ENCODE measurements at places on chromosomes 5 and 9.

GRCh38 chr5:43290726-43291125, 22.5 kb downstream of the HMGCS1 start:
- no peak for DNase-seq

GRCh38 chr5:94159144-94159543, 417.7 kb upstream of the POU5F2 start:
- DNase-seq: no peak

DNA sequence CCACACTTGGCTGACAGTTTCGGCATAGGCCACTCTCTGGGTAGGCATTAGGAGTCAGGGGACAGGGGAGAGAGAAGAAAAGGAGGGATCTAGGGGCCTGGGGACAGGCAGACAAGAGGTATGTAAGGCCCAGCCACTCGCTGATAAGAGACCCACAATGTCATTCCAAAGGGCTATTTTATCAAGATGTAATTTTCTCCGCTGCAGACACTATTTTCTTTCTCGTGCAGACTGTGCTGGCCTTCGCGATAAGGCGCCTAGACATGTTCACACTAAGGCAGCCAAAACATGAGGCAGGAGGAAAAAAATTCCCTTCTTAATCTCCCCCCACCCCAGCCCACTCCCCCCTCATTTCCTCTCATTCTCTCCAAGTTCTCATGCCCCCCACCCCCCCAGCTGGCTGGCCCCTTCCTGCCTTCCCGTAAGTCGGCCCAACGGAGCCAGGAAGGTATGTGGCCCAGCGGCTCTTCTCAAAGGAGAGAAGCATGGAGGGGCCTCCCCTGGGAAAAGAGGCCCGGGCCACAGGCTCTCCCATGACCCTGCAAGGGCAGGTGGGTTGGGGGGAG, 44.9 kb upstream of the SYNPO start:
- DNase-seq: no peak

- no peak for DNase-seq
Measured at GRCh38 chr9:133553973-133554713, 19.6 kb downstream of the ADAMTSL2 start.

DNA sequence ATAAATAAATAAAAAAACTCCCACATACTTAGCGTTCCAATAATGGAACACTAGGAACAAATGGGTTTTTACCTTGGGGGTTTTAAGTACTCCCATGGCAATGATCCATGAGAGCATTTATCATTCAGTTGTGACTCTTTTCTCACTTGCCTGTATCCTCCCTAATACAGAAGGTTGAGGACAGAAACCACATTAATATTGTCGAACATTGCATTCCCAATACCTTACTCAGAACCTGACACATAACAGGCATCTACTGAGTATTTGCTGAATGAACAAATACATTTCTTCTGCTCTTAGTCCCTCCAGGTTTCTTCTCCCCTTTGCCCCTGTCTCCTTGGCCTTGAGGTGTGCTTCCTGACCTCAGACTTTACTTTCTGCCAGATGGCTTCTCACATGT, 175.9 kb downstream of the CEMIP2 start:
- DNase-seq: no peak

GRCh38 chr5:144028058-144028457, 142.4 kb downstream of the YIPF5 start:
- DNase-seq: no peak

- no peak for DNase-seq
Measured at GRCh38 chr5:25091921-25092320, 447.1 kb upstream of the CDH10 start.

GRCh38 chr9:76820431-76820830, 56.2 kb downstream of the PCA3 start:
- DNase-seq: no peak

- DNase-seq: peak; percentile 66
Measured at GRCh38 chr5:116068028-116068632, 16.7 kb upstream of the COMMD10 start.

GRCh38 chr5:112552791-112553190, 133.7 kb upstream of the EPB41L4A start:
- no peak for DNase-seq

DNA sequence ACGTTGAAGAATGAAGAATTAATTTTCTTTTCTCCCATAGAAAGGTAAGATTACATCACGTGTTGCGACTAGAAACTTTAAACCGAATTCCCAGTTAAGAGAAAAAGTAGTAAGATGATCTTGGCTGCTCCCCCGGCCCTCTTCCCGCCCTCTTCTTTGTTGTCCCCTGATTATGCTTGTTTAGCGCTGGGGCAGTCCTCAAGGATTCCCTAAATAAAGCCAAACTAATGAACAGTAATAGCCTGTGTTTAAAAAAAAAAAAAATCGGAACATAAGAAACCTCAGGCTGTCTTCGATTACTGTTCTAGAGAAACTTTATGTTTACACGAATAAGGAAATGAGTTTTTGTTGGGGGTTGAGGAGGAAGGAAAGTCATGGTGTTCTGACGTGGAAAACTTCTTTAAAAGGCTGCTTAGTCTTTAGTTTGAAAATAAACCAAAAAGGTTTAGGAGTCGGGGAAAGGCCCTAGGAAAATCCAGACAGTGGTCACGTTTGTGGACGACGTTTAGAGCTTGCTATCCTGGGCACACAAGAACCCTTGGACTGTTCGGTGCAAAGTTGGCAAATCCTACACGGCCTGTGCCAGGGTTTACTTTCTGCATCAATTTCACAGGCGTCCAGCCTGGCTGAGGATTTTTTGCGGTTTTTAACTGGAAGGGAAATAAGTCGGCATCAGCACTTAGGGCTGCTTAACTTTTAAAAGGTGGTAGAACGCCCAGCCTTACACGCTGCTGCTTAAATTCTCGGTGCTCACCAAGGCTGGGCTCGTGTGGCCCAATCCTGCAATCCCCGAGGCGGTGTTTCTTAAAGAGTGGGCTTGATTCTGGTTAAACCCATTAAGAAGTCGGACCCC, 1.1 kb upstream of the MAT2B start:
- peak; percentile 75 for DNase-seq

GRCh38 chr5:66144834-66145390, 812 bp downstream of the SREK1 start:
- peak; percentile 91 for DNase-seq

DNA sequence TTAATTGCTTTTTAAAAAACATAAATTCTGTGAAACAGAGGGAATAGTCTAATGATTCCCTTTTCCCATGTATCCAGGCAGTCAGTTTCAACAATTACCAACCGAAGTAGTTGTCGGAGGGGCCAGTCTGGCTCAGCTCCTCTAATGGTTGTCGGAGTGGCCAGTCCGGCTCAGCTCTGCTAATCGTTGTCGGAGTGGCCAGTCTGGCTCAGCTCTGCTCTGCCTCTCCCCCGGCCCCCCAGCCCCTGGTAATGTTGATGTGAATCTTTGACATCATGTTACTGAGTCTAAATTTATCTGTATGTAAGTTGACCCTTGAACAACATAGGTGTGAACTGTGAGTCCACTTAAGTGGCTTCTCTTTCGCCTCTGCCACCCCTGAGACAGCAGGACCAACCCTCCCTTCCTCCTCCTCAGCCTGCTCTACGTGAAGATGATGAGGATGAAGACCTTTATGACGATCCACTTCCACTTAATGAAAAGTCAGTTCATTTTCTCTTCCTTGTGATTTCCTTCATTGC, 9.4 kb downstream of the NDUFS6 start:
- no peak for DNase-seq

GRCh38 chr9:88826181-88826580, 165.1 kb upstream of the S1PR3 start:
- no peak for DNase-seq

GRCh38 chr5:54148067-54148845, 162.1 kb downstream of the ARL15 start:
- DNase-seq: no peak

- DNase-seq: no peak
Measured at GRCh38 chr5:82309091-82309531, 31.0 kb upstream of the RPS23 start.

DNA sequence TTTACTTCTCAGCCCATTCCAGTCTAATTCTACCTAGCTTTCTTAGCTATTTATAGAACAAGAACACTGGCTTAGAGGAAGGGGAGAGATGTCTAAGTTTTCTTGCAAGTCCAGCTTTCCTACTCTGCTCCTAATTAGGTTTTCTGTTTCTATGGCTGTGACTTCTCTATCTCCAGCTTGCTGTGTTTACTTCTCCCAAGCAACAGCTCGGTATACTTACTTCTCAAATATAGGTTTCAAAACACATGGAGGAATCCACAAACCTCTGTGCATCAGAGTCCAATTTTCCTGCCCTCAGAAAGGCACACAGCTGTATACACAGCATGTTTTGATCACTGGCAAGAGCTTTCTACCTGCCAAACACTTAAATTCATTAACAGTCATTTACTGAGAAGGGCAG, 17.4 kb upstream of the HMGCR start:
- DNase-seq: no peak

All from KBM-7 (cell line).